ENCODE measurements at places on chromosomes 5 and 9.
A peak's percentile ranks its signal among the peaks of the same experiment; 100 is the strongest.

- DNase-seq = no peak
These were observed 316.0 kb upstream of the DMAC1 start for GRCh38 chr9:8115570-8115969.

DNA sequence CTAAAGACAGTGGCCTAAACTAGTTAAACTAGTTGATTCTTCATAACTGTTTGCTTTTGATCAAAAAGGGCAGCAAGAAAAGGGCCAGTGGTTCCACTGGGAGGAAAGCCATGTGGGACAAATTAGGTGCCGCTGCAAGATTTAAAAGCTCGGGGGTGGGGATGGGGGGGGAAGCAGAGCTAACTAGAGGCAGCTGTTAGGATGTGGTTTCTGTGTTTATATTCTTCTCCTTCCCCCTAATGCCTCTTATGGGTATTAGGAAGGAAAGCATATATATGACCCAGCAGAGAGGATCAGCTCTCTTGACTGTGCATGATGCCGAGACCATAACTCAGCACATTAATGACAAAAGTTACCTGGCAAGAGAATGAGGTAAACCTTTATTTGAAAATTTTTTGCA lies 65.7 kb downstream of the EFNA5 start:
- no peak for DNase-seq

DNA sequence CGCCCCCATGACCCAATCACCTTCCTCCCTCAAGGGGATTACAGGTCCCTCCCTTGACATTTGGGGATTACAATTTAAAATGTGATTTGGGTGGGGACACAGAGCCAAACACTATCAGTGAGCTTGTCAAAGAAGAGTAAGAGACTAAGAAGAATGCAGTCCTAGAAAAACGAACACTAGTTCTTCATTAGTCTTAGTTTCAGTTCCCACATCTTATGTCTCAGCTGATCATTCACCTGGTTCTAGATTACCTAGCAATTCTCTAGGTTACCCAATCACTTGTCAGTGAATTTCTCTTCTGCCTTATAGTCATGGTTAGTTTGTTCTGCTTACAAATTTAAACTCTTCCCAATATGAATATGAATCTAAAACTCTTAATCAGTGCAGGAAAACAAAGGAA lies 251.5 kb downstream of the COX7C start:
- no peak for DNase-seq

DNA sequence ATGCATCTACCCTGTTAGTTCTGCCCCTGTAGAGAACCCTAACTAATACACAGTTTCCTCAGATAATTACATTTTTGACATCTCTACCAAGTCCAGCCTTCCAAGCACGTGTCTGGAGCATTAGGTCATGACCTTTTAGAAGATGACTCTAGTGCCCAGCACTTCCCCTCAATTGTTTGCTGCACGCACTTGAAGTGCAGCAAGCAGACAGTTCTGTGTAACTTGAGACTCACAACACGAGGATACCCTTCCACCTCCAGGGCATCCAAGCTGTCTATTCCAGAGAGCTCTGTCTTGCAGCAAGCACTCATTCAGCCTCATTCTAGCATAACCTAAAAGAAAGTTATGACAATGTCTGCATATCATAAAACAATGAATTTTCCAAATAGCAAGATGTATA lies 1410.5 kb upstream of the CDH18 start:
- DNase-seq = no peak

DNA sequence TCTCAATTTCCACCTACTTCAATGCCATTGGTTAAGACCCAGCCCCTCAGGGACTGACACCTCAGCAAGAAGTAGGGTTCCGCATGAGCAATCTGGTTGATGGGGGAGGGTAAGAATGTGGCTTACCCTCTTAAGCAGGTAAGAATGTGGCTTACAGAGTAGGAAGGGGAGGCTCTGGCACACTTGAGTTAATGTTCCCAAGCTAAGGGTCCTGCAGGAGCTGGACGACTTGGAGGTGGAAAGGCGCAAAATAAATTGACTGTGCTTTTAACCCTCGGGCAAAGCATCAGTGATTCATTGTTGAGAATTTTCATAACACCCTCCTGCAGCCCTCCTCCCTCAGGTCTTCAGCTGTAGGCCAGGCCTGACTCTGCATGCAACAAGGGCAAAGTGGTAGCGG lies 24.9 kb upstream of the ADRA1B start:
- no peak for DNase-seq

GRCh38 chr5:139342423-139342723 lies 719 bp downstream of the PAIP2 start:
- peak; percentile 76 for DNase-seq

- no peak for DNase-seq
These were observed 211.7 kb upstream of the ELL2 start for GRCh38 chr5:96173366-96173765.

- DNase-seq = peak; percentile 22
These were observed at the start of gene PRUNE2 for GRCh38 chr9:76905791-76906646. Gene PRUNE2 (minus strand): TSS chr9:76906114. CDS start chr9:76905963, 151 bp downstream.

- DNase-seq = no peak
These were observed 1.5 kb upstream of the TESK1 start for GRCh38 chr9:35603506-35603985.

- no peak for DNase-seq
These were observed 62.5 kb upstream of the PTPN3 start for GRCh38 chr9:109560470-109561132.

DNA sequence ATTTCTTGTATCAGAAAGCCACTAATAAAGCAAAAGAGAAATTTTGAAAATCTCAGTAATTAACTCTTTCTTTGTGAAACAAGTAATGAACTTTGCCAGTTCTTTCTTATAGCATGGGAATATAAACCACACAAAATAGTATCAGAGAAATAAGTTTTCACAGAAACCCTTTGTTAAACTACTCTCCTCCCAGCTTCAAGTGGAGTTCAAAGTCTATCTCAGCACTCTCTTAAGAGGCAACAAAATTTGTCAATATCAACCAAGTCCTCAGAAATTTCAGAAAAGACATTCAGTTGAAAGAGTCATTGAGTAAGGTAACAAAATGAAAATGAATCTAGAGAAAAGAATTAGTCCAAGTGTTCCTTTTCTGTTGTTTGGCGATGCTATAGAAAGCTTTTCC lies 89.3 kb downstream of the NTRK2 start:
- no peak for DNase-seq

GRCh38 chr5:68343421-68343826 lies 127.9 kb downstream of the PIK3R1 start:
- peak; percentile 11 for DNase-seq

GRCh38 chr9:3028535-3028934 lies 184.6 kb upstream of the PUM3 start:
- DNase-seq = no peak

GRCh38 chr5:133627180-133627579 lies 14.8 kb upstream of the FSTL4 start:
- DNase-seq = no peak

DNA sequence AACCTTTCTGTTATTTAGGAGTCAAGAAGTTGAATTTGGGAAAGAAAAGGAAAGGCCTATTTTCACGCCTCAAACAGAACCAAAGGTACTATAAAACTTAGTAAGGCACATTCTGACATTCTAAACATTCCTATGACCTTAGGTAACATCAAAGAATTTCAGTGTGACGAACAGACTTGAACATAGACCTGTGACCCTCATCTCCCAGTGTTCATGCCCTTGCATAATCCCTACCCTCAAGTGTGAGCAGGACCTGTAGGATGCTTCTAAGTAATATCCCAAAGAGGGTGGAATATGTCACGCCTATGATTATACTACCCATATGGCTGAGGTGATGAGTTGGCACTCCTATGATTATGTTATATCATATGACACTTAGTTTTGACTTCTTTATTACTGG lies 540.9 kb downstream of the KIF4B start:
- no peak for DNase-seq

DNA sequence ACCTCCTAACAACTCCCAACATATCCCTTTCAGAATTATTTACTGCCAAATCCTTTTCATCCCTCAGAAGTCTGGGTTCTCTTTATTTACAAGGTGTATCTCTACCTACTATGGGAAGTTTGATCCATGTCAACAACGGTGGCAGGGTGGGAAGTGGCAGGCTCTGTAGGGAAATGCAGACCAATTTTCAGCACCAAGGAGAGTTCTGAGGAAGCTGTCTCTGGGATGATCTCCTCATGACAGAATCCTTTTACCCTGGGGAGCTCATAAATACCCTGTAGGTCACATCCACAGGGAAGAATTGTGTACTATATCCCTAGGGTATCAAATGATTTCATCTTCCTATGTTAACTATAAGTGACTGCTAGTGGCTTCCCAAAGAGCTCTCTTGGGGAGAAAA lies 107.8 kb upstream of the NEK6 start:
- no peak for DNase-seq

- DNase-seq = no peak
These were observed 1.0 kb downstream of the SIT1 start for GRCh38 chr9:35649431-35650340.

- DNase-seq = no peak
These were observed 506.2 kb downstream of the SPOCK1 start for GRCh38 chr5:136992796-136993489.

DNA sequence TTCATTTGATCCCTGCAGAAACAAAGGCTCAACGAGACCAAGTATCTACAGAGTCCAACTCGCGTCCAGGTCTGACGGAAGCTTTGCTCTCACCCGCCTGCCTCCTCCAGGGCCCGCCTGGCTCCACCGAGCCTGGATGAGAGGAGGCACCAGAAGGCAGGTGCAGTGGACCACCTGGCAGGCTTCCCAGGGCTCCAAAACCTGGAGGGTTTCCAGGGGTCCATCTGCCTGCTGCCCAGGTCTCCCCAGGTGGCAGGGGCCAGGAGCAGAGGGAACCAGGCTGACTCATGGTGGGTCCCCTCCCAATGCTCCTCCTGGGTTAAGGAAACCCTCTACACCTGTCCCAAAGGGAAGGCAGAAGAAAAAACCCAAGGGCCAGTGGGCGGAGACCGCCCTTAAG lies 59.5 kb downstream of the VAV2 start:
- no peak for DNase-seq

GRCh38 chr5:59887274-59887673 lies 6.3 kb downstream of the PDE4D start:
- DNase-seq = no peak

- no peak for DNase-seq
These were observed 279.7 kb downstream of the EBF1 start for GRCh38 chr5:158819840-158820620.

DNA sequence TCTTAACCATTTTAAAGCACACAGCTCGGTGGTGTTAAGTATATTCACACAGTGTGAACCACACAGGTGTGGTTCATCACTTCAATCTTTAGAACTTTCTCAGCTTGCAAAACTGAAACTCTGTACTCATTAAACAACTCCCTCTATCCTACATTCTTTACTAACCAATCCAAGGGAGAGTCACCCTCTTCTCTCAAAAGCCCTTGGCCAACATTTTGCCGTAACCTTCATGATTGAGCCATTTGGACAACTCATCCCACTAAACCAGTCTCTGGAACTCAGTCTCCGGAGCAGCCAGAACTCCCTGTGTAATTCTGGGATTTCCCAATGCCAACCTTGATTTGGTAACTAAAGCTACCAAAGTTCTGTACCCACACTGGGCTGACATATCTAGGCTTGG lies 84.7 kb downstream of the TTC39B start:
- DNase-seq = no peak

DNA sequence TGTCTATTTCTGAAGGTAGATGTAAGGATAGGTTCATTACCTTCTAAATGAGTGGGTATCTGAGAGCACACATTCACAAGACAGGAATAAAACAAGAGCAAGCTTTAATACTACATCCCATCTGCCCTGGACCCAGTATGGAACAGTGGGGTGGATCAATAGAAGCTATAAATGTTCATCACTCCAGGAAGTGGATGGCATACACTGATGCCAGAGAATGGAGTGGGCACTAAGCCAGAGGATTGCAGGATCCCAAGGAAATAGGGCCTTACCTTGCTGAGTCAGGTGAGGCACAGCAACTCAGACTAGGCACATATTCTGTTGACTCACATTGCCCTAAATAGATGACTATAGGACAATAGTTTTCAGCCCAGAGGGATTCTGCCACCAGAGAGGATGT lies 21.3 kb upstream of the COX7C start:
- no peak for DNase-seq

GRCh38 chr5:73534011-73534644 lies 31.3 kb downstream of the ANKRA2 start:
- DNase-seq = no peak

DNA sequence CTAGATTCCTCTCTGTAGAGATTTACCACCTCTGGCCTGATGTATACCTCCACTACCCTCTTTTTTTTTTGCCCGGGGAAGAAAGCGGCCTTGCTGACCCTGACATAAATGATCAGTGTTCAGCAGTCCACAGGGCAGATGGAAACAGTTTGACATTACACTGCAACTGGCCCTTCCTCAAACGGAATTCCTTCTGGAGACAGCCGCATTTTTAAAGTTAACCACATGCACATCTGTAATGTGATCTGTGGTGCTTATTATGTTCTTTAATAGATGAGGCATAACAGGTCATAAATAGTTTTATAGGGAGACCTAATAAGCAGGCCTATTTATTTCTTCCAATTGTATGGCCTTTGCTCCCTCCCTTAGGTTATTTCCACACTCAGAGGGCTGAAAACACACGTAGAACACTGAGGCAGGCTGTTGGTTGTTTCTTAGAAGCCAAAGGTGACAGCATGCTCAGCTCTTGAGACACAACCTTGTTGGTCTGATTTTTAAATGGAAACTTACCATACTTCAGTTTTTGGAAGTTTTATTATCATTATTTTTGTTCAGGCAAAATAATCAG lies 84.0 kb upstream of the APC start:
- DNase-seq = no peak
